ENCODE measurements at places on chromosomes 3 and 15.

GRCh38 chr3:73727117-73727821 lies 102.5 kb upstream of the PDZRN3 start:
- DNase-seq: no peak

DNA sequence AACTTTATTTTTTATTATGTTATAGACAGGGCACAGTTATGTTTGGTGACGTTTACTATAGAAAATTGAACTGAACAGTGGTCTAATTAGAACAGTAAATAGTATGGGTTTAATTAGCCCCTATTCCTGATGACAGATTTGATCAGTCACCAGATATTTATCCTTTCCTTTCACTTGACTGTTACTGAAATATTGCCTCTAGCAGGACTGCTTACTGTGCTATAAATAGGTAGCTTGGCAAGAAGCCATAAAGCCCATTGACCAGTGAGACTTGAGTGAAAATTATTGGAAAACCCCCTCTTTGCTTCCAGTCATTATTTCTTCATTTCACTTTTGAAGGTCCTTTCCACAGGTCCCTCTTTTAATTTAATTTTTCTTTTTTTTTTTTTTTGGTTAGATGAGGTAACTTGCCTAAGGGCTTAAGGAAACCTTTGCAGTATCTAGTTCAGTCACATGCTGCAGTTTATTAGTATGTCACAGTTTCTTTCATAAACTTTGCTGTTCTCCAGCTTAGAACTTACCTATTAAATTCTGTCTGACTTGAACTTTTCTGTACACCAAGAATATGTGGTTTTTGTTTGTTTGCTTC lies 115.6 kb downstream of the ADAMTSL3 start:
- DNase-seq: no peak

GRCh38 chr3:66997560-66998112 lies 471 bp upstream of the KBTBD8 start:
- DNase-seq: no peak

- DNase-seq: no peak
Observed at GRCh38 chr15:88625943-88626741, 5.0 kb downstream of the AEN start.

GRCh38 chr3:119293105-119293870 lies 895 bp upstream of the ARHGAP31 start:
- DNase-seq: no peak

GRCh38 chr3:109683746-109684145 lies 346.4 kb upstream of the DPPA4 start:
- no peak for DNase-seq

- no peak for DNase-seq
Observed at GRCh38 chr15:66773129-66773873, 71.3 kb downstream of the SMAD6 start.

GRCh38 chr3:113695786-113696645 lies at the start of gene USF3:
Gene USF3 (minus strand): TSS chr3:113696642. CDS start chr3:113674878, 21,764 bp downstream.
- peak; percentile 84 for DNase-seq

DNA sequence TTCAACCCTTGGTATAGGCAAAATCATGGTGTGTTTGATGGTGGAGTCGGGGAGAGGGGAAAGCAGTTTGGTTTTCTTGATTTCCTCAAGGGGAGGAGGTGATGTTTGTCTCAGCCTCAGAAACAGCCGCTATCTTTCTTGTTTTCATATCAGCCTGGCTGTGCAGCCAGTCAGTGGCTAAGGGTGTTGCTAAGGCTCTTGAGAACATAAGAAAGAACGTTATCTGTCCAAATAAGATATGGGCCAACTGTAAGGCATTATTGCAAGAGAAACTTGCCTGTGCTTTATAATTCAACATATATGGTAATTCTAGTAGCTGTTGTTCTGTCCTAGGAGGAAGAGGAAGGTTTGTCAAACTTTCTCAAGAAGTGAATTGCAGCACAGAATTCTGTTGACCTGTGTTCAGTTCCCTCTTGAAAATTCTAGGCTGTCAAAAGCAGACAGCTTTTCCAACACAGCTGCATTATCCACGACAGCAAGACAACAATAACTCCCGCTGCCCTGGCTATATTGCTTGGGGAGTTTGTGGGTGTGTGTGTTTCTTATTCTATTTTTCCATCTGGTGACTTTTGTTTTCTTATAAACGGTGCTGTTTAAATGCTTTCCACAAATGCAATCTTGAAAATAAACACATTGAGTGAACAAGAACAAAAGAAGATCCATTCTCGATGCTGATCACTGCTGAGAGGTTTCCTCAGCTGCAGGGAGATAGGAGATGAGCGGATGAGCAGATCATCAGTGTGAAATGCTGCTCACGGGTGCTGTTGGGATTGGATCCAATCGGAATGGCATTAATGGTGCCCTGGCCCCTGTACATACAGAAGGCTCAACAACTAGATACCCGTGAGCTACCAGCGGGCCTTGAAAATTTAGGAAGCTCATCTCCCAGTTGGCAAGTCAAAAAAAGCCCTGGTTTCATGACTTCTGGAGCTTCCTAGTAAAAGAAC lies 90.8 kb upstream of the TNFAIP8L3 start:
- DNase-seq: no peak

DNA sequence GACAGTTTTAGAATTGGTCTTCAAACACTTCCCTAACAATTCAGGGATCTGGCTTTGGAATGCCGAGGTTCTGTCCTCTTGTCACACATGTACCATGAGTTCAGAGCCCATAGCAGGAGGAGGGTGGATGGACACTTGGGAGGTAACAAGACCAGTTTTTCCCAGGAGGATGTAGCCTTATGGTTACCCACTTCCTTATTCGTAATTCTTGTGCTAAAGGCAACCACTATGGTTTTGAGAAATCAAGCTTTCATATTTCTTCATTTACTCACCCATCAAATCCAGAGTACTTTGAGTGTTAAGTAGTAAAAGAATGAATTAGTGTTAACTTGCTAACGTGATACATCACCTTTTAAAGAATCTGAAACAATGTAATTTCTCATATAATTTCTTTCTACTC lies 479.6 kb upstream of the ALCAM start:
- DNase-seq: no peak

GRCh38 chr15:85702321-85703101 lies 92.2 kb downstream of the KLHL25 start:
- DNase-seq: no peak

DNA sequence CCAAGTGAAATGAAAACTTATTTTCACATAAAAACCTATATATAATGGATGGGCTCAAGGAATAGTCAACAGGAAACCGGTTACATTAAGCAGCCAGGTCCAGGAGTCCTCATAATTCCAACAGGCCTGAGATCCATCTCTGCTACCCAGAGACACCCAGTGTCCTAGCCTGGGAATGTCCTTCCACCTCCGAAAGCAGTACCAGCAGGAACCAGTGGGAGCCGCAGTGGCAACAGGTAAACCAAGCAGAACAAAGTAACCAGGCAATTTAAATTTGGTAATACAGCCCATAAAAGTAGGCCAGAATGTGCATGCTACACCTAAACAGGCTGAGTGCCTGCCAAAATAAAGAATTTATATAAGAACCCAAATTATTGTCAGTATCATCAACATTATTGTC lies 195.6 kb downstream of the ZBBX start:
- DNase-seq: no peak

- DNase-seq: peak; percentile 46
Observed at GRCh38 chr3:136818769-136819391, at the start of gene SLC35G2. Gene SLC35G2 (plus strand): TSS chr3:136819126. CDS start chr3:136854461, 35,335 bp downstream.

- DNase-seq: no peak
Observed at GRCh38 chr3:81216192-81216591, 545.3 kb downstream of the GBE1 start.

DNA sequence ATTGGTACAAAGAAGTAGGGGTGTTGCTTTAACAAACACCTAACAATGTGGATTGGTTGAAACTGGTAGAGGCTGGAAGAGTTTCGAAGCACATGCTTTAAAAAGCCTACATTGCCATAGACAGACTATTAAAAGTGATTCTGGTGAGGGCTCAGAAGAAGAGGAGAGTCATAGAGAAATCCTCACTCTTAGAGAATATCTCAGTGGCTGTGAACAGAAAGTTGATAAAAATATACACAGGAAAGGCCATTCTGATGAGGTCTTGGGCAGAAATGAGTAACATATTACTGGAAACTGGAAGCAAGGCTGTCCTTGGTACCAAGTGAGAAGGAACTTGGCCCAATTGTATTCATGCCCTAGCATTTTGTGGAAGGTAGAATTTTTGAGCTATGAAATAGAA lies 173.7 kb upstream of the CRBN start:
- no peak for DNase-seq

GRCh38 chr3:127210654-127210943 lies 17.7 kb downstream of the PRR23E start:
- no peak for DNase-seq

DNA sequence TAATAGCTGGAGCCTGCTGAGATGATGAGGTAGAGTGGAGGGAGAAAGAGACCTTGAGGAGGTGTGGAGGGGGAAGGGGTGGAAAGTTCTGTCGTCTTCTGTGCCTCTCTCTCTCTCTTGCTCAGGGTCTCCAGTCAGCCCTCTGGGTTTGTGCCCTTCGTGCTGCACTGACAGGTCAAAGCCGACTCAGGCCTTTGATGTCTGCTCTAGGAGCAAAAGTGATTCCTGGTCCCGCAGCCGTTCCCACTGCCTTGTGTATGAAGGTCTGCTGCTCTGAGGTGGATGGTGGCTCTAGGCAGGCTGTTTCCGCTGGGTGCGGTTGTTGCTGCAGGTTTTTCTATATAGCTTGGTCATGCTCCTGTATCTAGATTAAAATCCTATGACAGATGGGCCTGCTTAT lies 89.4 kb downstream of the IGF1R start:
- no peak for DNase-seq

DNA sequence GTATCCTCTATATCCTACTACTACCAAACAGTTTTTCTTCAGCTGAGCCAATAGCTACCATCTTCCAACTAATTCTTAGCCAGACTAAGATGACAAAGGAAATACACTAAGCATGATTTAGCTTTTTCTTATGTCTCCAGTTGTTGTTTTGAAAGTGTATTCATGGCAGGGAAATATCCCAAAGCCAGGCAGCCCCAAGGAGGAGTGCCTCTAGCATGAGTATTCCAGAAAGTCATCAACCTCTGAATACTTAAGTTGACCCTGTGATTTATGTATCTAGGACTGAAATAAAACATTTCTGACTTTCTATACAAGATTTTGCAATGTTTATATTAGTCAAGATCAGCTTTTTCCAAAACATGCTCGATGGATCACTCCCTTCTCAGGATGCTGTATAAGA lies 449.1 kb downstream of the IL5RA start:
- no peak for DNase-seq

GRCh38 chr3:76490064-76490463 lies 549.8 kb upstream of the ROBO2 start:
- no peak for DNase-seq

DNA sequence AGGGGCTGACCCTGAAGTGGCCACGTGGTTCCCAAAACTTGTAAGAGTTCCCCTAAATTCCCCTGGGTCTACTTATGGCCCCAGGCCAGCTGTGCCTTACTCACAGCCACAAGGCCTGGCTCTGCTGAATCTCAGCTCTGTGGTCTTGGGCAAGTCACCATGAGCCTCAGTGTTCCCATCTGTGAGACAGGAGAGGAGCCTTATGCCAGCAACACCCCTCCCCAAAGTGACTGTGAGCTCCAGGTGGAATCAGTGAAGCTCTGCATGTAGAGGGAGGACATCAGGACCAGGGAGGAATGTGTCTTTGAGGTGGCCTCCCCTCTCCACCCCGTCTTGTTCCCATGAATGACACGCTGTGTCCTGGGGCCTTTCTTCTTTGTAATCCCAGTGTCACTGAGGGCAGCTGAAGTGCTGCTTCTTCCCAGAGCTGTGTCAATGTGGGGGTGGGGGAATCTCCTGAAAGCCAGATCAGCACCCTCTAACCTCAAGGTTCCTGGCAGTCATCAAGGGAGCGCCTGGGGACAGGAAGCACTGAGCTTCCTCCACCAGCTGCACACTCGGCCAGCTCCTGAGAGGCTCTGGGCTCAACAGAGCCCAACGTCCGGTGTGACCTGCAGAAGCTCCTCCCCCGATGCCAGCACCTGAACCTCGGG lies 258.9 kb downstream of the UACA start:
- no peak for DNase-seq

GRCh38 chr15:47663101-47663500 lies 54.2 kb upstream of the SEMA6D start:
- DNase-seq: no peak
